ENCODE measurements at places on chromosomes 2 and 18. TPM values are rescaled to one million over a fixed set of nuclear protein-coding genes. Genes with fewer than 3 reads are reported as not detected.

MC5R gene
- not detected for total RNA-seq

DNA sequence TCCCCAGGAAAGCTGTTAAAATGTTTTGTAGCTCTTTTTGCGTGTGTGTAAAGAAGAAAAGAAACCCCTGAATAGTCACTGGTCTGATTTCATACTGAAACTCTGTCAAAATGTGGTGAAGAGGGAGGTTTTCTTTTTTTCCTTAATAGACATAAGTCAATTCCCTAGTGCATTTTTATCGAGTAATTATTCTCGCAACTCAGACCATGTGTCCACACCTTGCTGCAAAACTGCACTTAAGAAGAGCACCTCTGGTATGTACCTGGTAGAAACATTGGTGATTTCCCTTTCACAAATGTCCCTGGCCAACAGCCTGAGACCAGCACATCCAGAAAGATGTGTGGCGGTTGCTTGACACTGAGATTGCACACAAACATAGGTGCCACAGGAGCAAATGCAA, 159.9 kb downstream of the ZNF521 start:
- DNase-seq: no peak

DNA sequence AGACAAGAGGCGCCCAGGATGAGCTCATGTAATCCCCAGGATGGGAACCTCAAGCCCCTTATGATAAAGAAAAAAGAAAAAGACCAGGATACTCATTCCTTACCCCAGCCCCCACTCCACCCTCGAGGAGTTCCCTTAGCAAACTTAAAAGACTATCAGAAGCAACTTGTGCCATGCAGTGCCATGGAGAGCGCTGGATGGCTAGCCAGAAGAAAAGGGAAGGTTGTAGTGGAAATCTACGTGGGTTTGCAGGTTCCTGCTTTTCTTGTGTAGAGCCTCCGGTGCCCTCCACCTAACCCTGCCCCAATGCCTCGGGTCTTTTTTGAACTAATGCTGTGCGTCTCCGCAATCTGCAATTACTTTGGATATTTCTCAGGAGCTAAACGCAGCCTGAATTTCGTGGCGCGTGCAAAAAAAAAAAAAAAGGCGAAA, 16.2 kb upstream of the BCL11A start:
- DNase-seq: no peak

SULT1C2 gene
- total RNA-seq: not detected

ANKRD36B gene
- total RNA-seq: 47.4 TPM

DNA sequence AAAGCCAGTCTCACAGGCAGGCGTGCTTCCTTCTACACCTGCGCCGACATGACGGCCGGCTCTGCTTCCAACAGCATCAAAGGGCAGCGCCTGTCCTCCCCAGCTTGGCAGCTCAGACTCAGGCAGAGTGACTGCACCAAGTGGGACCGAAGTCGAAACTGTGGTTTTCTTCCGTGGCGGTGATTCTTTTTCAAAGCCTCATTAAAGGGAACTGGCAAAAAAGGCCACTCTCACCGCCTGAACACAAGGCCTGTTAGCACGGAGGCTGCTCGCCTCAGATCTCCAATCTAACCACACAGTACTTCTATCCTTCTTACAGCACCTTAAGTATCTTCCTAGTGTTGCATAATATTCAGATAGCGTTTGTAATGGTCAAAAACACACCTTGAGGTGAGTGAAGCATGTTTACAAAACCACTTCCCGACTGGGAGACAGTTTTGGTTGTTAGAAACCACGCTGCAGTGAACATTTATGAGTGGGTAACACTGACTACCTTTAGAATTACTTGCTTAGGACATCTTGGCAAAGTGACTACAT, 236.4 kb downstream of the HDAC4 start:
- DNase-seq: no peak

GRCh38 chr2:239804161-239805042, 220.7 kb downstream of the NDUFA10 start:
- DNase-seq: no peak

- DNase-seq: no peak
Measured at GRCh38 chr2:198645816-198646215, 811.9 kb downstream of the SATB2 start.

GRCh38 chr2:235594041-235594440, 100.2 kb downstream of the AGAP1 start:
- no peak for DNase-seq

DNA sequence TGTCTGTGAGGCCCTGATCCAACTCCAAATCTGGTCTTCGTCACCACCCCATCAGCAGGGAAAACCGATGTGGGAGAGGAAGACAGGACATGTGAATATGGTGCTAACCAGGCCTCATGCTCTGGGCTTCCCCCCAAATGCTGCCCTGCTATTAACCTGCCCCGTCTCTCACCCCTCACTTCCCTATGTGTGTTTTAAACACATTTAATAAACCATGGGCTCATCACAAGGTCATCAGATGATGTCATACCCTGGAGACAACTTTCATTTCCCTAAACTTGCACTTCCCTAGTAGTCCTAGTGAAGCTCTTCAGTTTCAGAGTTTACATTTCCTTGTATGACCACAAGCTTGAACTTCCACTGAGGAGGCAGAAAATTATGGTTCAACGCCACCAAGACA, 49.9 kb downstream of the CD8B2 start:
- DNase-seq: no peak

- DNase-seq: no peak
Measured at GRCh38 chr18:31950583-31950982, 7.7 kb upstream of the TRAPPC8 start.

DNA sequence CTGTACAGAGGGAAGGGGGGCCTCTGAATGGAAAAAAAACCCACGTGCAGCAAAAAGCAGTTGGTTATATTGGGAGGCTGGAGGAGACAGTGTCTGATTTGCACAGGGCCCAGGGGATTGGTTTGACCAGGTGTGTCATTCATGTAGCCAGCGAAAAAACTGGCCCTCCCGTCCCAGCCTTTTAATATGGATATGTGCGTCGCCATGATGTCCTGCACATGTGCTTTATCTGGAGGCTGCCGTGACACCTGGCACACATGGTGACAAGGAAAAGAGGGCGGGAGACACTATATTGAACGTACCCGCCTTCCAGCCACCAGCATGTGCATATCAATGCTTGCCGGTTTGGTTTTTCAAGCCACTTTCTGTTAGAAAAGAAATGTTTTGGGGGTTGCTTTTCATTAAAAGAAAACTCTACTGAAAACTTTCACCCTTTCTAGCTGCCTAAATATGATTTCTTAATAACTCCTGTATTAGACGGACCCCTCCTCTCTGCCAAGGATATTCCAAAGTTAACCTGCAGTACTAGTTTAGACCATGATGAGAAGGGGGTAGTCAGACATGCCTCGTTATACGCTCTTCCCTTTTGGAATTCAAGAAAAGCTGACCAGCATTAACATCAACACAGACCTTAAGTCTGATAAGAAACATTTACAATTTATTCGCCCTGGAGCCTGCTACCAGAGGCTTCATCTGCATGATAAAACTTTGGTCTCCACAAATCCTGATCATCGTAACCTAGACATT, 16.2 kb downstream of the SLC25A52 start:
- no peak for DNase-seq

DNA sequence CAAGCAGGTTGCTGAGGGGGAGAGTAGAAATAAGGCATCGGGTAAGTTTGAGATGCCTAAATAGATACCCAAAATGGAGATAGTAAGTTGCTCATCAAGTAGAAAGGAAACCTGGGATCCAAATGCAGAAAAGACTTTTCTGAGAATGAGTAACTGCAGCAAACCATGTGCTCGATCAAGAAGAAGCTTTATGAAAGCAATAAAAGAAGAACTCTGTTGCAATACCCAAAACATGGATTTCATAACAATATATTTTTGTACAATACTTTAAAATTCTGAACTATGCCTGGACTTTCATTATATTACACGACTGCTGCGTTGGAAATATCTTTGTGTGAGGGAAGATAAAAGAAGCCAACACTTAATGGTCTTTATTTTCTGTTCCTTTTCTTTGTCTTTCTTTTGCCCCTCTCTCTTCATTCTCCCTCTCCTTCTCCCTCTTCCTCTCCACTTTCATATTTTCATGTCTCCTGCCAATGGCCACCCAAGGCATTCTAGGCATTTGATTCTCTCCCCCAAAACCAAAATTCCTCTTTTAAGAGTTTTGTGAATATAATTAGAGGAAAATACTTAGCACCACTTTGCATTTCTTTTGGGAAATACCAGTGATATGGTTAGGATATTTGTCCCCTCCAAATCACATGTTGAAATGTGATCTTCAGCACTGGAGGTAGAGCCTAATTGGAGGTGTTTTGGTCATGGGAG, 257.6 kb downstream of the MREG start:
- no peak for DNase-seq

GRCh38 chr2:69034122-69034521, 21.1 kb downstream of the ANTXR1 start:
- DNase-seq: no peak

- DNase-seq: no peak
Measured at GRCh38 chr2:83331810-83332209, 1127.3 kb downstream of the SUCLG1 start.

DNA sequence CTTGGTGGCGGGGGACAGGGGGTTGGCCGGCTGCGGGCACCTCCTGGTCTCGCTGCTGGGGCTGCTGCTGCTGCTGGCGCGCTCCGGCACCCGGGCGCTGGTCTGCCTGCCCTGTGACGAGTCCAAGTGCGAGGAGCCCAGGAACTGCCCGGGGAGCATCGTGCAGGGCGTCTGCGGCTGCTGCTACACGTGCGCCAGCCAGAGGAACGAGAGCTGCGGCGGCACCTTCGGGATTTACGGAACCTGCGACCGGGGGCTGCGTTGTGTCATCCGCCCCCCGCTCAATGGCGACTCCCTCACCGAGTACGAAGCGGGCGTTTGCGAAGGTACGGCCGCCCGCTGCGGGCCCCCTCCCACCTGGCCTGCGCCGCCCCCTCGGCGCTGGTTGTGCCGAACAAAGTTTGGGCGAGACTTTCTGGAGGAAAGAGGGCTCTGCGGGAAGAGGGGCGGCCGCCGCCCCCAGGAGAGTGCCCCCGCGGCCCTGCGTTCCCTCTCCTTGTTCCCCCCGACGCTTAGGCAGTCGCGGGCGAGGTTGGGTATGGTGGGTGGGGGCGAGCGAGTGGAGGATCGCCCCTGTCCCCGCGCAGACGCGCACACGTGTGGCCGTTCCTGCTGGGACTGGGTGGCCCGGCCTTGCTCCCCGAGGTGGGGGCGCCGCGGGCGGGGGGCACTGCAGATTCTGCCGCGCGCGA, 866 bp downstream of the CRIM1 start:
- DNase-seq: peak; percentile 44

DNA sequence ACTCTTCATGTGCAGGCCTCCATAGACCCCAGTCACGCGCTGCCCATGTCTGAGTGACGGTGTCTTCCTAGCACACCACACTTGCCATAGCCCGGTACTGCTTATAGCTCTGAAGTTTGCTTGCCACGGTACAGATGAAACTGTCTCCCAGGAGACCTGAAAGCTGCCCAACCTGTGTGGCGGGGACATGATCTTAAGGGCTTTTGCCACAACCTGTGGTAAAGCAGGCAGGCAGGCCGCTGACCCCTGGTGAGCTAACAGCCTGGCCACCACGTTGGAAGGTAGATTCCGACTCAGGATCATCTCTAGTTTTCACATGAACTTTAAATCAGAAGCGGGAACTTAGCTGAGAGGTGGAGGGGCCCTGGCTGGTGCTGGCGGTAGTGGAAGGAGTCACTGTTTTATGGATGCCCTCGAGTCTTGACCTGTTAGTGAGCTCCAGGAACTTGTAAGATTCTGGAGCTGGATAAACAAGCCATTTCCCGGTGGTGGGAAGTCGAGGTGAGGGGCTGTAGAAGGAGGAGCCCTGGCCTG, 153.3 kb downstream of the ZNF236 start:
- DNase-seq: no peak

DNA sequence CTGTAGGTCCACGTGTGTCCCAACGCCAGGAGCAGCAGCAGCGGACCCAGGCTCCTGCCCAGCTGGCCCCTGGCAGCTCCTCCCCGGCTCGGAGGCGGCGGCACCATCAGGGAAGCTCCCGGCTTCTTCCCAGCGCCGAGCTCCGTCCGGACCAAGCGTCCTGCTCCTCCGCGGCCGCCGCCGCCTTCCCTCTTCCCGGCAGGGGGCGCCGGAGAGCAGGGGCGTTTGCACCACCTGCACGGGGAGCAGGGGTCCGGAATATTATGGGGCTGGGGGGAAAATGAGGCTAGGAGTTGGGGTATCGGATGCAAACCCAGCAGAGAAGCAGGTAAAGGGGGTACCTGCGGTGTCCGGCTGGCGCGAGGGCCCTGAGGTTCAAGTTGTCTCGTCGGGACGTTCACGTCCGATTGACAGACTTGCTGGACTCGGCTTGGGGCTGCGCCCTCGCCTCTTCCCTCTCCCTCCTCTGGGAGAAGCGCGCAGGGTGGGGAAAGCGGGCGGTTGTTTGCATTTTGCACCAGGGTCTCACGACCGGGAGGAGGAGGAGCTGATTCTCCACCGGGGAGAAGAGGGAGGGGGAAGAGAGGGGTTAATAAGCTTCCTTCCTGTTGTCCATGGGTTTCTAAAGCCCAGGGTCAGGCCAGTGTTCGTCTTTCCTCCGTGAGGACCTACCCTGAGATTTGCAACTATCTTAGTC, at the start of gene CCBE1:
CCBE1 (minus strand) TSS at position 188 of the 697 bp plus-strand sequence.
- peak; percentile 64 for DNase-seq

DNA sequence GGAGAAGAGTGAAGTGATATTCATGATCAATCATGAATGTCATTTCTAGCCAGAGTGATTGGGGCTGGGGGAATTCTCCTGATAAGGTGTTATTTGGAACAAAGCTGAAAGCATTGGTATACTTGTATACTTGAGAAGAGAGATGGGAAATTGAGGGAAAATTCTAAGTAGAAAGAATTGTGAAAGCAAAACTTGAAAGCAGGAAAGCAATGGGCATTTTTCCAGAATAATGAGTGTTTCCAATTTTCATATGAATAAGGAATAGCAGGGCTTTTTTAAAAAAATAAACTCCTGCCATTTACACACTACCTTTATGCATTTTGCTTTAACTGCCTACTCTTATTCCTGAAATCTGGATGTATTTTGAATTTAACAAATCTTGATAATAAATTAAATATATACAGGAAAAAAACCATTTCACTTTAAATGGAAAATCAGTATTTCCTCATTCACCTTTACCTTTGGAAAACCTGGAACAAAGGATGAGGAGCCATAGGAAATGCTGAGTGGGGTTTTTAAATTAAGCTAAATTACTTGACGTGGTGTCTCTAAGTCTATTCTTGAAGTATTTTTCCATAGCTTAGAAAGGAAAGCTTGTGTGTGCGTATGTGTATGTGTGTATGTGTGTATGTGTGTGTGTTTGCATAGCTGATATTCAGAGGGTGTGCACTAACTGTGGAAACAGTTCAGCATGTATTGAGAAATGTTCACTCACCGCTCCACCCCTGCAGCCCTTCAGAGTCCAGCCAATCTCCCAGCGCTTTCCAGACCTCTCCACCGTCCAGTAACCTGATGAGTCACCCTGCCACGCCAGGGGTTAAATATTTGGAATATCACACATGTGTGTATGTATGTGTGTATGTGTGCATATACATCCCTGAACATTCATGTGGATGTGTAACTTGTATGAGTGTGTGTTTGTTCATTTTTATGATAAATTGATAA, 427.3 kb downstream of the THSD7B start:
- no peak for DNase-seq

C2orf72 gene
- not detected for total RNA-seq

SNED1 gene
- total RNA-seq: 24.1 TPM

GRCh38 chr2:103132536-103133217, 370.8 kb downstream of the TMEM182 start:
- DNase-seq: no peak

ZDBF2 gene
- total RNA-seq: 17.4 TPM

NYAP2 gene
- total RNA-seq: 0.14 TPM

LCT gene
- total RNA-seq: 0.07 TPM

Data from uterus (tissue), 4 donors.